ENCODE measurements at places on chromosomes 7 and 10.

DNA sequence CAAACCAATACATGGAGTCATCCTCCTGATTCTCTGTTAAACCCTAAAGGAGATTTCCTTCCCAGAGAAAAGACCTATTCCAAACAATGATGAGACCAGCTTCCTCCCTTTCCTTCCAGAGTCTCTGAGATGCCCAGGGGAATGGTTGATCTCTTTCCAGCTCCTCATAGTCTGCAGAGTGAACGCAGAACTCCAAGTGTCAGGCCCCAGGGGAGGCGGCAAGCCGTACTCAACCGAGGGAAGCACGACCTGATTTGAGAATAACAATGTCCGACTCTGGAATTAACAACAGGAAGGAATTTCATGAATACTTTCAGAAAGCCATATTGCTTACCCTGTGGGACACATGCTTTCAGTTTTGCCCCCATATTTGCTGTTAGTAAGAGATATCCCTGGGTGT lies 241.7 kb upstream of the GLI3 start:
- no peak for DNase-seq

DNA sequence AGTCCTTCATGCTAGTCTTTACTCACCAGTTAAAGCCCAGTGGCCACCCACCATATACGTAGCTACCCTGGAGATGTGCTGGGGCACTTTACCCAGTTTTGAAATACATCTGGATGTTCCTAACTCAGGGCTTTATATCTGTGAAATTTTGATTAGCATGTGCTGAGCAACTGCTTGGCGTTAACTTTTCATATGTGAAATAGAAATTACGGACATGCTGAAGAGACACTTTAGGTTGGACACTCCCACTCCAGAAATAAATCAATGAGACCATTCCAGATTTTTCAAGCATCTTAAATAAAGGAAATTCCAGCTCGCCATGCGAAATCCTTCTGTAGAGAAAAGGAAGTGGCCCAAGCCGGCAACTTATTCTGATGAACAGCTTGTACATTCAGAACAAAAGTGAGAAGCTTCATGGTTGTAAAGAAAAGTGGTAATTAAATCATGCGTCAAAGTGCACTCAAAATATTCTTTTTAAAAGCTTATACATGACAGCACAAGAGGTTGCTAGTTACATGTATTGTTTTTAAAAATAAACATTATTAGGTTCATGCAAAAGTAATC lies 153.5 kb upstream of the ITGB1 start:
- no peak for DNase-seq

- no peak for DNase-seq
Observed at GRCh38 chr7:112937651-112938415, 147.6 kb upstream of the TMEM168 start.

GRCh38 chr10:35412003-35412723 lies 75.9 kb downstream of the CCNY start:
- no peak for DNase-seq

Data from NCI-H2081 treated with DMSO at 0.1 percent for 48 hours (cell line).